Aorta (tissue), 5 donors: ENCODE measurements at places on chromosomes 3 and 15. TPM values are rescaled to one million over a fixed set of nuclear protein-coding genes. Genes with fewer than 3 reads are reported as not detected.

- DNase-seq: no peak
Observed at GRCh38 chr3:186669378-186670084, 3.7 kb downstream of the HRG start.

- DNase-seq: no peak
Observed at GRCh38 chr3:190385731-190386688, 2.0 kb upstream of the CLDN16 start.

DNA sequence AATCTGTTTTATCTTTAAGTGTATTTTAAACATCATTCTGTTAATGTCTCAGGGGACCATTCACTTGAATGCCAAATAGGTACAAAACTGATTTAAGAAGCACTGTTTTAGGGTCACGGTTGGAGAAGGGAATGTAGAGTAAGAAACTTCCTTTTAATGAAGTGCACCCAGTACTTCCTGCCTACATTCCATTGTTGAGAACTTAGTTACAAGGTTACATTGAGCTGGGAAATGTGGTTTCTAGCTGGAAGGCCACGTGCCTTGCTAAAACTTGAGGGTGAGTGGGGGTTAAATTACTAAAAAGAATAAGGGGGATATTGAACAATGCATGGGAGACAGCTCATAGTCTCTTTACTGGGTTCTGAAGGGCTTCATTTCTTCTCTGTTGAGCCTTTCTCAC lies 78.3 kb upstream of the TBC1D5 start:
- no peak for DNase-seq

DNA sequence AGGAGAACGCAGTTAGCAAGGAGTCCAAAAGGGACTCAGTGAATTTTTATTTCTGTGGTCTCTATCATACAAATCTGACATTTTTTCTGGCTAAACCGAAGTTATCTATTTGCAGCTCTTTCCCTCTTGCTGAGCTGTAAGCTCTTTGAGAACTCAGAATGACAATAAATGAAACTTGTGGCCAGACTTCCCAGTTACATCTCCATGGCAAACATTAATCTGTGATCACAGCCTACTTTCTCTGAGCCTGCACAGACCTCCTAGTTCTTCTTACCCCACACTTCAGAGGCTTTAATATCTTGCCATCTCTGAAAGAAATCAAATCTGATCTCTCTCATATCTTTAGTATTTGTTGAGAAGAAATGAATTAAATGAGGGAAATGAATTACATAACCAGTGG lies 58.0 kb downstream of the PLD1 start:
- no peak for DNase-seq

DNA sequence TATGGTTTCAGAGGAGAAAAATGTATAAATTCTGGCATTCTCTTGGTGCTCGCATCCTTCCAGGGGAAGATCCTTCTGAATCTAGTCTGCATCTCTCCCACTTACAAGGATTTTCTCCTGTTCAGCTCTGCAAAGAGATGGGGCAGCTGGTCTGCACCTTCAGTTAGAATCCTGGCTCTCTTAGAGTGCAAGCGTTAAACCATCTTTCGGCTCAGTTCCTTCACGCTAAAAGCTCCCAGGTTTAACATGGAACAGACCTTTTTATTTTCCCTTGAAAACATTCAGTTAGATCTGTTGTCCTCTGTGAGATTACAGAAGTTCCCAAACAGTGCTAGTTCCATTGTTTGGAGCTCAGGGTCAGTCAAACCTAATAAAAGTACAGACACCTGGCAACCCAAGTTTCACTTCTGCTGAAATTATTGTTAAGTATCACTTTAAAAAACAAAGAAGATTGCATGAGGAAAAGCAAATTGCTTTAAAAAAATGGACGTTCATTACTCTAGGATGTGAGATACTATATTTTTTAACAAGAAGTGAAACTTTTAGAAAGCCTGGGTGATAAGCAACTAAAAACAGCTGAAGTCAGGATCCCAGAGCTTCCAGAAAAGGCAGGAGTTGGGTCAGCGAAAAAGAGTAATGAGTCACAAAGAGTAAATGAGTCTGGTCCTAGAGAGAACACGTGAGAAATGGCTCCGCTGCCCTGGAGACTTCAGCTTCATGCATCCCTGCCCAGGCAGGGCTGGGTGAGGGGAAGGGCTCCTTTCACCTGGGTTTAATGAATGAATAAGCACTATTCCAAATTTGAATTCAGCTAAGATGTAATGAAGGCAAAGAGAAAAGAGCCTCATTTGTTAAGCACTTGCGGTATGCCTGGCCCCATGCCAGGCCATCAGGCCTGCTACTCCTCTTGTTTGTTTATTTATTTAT lies 63.3 kb downstream of the ABTB1 start:
- DNase-seq: no peak

DNA sequence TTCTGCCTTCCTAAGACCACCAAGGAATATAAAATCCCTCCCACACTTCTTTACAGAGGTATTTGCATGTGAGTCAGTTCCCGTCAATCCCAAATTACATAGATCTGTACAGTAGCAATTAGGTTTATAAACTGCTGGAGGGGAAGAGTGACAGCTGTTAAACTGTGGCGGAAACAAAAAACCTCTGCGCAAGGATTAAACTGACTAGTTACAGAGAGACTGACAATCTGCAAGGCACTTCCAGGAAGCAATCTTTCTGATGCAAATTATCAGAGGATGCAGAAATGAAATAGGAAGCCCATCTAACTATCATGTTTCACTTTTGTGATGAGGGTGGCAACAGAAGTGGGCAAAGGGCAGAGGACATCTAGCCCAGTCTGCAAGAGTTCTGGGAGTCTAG lies 150.4 kb downstream of the RTP4 start:
- DNase-seq: no peak

- DNase-seq: no peak
Observed at GRCh38 chr3:43159131-43159875, 53.4 kb upstream of the POMGNT2 start.

DNA sequence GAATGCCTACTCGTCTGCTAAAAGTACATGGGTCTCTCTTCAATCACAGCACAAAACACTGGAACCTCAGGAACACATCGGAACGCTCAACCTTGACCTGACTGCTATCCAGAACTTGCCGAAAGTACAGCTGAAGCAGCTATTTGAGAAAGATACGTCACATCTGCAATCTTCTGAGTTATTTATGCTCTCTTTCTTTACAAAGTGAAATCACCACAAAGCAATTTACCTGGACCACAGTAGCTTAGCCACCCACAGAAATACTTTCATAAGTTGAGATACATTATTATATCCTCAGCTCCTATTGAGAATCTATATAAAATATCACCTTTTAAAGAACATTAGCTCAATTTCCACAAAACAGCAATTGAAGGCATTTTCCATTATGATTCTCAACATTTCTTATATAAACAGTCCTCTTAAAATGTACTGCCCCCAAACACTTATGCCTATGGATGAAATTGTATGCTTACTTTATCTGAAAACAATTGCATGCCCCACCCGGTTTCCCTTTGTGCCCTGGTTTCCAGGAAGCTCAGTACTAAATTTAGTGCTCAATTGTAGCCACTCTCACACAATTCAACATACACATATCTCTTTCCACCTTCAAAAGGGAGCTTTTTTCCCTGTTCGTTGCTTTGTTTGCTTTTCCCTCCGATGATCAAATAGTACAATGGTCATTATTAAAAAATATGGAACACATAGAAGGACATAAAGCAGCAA lies 31.8 kb downstream of the HEG1 start:
- no peak for DNase-seq

DNA sequence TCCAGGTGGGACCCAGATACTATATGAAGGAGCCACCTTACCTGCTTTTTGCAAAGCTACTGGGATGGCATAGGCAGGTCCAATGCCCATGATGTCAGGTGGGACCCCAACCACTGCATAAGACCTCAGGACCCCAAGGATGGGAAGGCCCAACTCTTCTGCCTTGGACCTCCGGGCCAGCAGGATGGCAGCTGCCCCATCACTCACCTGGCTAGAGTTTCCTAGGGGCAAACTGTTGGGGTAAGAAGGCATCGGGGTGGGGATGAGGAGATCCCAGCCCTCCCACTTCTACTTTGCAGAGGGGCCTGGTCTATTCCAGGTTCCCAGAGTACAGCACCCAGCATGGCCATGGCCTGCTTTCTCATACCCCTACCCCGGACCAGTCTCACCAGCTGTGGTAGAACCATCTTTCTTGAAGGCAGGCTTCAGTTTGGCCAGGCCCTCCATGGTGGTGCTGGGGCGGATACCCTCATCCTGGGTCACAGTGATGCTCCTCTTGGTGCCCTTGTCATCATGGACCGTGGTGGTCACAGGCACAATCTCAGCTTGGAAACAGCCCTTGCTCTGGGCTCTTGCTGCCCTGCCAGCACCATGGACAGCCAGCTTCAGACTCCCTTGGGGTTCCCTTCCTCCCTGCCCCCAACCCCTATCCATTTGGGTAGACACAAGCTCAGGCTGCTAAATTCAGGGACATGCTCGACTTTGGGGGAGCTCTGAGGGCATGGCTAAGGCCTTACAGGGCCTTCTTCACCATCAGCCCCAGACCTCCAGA lies 10.6 kb downstream of the ACAA1 start:
- no peak for DNase-seq

DNA sequence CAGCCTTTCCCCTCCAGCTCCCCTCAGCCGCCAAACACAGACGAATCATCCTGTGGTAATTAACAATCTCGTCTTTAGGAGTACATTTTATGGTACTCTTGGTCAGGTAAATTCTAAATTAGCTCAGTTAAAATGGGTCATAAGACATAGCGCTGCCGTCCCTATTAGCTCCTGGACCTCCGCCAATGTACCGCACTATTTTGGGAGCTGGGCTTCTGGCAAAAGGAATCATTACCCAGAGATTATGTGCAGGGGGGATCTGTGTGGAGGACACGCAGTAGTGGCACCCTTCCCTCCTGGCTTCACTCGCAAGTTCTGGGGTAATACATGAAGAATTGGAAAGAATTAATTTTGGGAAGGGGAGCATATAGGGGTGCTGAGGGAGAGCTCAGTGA lies 68.6 kb upstream of the ONECUT1 start:
- no peak for DNase-seq

- no peak for DNase-seq
Observed at GRCh38 chr3:187903697-187904096, 158.4 kb upstream of the BCL6 start.

DNA sequence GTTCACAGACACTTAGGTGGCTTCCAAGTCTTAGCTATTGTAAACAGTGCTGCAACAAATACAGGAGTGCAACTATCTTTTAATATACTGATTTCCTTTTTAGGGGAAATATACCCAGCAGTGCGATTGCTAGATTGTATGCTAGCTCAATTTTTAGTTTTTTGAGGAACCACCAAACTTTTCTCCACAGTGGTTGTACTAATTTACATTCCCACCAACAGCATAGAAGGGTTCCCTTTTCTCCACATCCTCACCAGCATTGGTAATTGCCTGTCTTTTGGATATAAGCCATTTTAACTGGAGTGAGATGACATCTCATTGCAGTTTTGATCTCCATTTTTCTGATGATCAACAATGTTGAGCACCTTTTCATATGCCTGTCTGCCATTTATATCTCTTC lies 58.9 kb downstream of the ZNF148 start:
- DNase-seq: no peak

DNA sequence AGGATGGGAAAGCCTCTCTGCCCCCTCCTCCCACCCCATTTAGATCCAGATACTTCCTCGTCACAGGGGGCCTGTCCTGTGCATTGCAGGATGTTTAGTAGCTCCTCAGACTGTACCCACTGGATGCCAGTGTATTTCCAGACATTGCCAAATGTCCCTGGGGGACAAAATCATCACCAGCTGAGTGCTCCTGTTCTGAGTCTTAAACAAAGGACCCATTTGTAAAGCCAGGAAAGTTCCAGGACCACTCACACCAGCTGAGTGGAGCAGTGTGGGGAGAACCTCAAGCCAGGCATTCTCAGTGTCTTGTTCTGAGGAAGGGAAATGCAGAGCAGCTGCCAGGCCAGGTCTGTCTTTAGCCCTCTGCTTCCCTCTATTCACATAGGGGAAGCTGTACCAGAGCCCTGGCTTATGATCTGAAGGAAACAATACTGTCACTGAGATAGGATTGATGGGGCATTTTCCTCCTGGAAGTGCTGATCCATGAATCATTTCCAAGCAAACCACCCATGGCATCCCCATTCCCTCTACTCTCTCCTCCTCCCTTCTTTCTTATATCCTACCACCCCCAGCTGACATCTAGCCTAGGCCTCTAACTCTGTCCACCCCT lies 67.4 kb upstream of the MEX3B start:
- DNase-seq: no peak

SLC22A13 gene
- 1.3 TPM for total RNA-seq

CCDC191 gene
- total RNA-seq: 2.6 TPM

ZNF620 gene
- 5.1 TPM for total RNA-seq
